GM13976 (cell line): ENCODE measurements at places on chromosomes 13 and 19.

DNA sequence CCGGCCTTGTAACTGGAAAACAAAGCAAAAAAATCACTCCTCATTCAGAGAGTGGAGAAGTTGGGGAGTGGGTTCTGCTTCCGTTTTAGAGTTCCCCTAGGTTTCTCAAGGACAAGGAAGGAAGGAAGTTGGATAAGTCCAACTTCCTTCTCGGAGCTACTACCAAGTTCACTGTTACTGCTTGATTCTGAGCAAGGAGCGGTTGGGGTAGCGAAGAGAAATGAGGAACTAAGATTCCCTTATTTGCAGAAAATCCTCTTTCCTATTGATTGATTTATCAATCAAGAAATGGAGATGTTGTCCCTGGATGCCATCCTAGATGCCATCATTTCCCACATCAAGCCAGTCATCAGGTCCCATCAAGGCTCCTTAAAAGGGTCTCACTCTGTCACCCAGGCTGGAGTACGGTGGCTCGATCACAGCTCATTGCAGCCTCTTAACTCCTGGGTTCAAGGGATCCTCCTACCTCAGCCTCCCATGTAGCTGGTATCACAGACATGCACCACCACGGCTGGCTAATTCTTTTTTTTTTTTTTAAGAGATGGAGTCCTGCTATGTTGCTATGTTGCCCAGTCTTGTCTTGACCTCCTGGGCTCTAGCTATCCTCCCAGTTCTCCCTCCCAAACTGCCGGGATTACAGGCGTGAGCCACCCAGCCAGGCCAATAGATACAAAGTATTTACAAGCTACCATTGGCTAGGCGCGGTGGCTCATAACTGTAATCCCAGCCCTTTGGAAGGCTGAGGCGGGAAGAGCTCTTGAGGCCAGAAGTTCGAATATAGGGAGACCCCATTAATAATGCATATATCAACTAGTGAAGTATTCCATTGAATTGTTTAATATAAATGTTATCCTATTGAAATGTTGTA lies 809 bp upstream of the B9D2 start:
- DNase-seq, result no peak

GRCh38 chr13:49622174-49622946 lies 5.9 kb upstream of the ARL11 start:
- DNase-seq, result no peak

GRCh38 chr19:45218426-45218825 lies 26.8 kb downstream of the EXOC3L2 start:
- peak; percentile 13 for DNase-seq

DNA sequence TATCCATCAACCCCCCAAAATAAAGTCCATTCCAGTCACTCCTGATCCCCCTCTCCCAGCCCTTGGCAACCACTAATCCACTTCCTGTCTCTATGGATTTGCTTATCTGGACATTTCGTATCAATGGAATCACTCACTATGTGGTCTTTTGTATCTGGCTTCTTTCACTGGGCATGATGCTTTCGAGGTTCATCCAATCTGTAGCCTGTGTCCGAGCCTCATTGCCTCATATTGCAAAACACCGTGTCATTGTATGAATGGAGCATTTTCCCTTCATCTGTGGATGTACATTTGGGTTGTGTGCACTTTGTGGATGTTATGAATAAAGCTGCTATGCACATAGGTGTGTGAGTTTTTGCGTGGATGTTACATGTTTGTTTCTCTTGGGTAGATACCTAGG lies 1.4 kb upstream of the FZR1 start:
- no peak for DNase-seq

DNA sequence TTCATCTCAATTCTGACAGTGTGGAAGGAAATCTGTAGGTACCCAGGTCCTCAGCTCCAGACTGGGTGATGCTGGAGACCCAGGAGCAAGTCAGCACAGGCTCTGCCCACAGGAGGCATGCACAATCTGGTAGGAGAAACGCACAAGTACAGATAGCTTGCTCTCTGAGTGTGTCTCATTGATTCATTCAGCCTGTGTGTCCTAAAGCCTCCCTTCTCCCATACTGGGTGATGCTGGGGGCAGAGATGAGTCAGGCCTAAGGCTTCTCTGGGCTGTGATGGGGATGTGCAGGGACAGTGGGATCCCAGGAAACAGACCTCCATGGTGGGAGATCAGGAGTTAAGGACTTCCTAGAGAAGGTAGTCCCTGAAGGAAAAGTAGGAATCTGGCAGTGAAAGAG lies 6.8 kb downstream of the ZNF526 start:
- DNase-seq, result no peak

- no peak for DNase-seq
Observed at GRCh38 chr19:55698256-55698655, 23.2 kb downstream of the EPN1 start.

GRCh38 chr19:49848938-49849337 lies 2.0 kb upstream of the PTOV1 start:
- no peak for DNase-seq

- no peak for DNase-seq
Observed at GRCh38 chr13:56187331-56187730, 953.4 kb upstream of the PRR20A start.

- no peak for DNase-seq
Observed at GRCh38 chr19:2554856-2555255, 78.9 kb downstream of the GADD45B start.

DNA sequence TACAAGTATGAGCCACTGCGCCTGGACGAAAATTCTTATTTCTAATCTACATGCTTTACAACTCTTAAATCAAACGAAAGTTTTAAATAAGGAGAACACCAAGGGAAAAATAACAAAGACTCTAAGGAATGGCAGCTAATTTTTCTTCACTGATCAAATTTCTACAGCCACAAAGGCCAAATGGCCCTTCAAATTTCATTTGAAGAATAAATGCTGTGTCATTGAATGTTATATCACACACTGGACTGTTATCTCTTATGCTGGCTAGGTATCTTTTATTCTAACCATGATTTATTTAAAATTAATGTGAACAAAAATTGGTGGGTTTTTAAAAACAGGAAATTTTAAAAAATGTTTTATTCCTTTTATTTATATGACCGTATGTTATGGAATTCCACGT lies 14.1 kb downstream of the SMAD9 start:
- no peak for DNase-seq

DNA sequence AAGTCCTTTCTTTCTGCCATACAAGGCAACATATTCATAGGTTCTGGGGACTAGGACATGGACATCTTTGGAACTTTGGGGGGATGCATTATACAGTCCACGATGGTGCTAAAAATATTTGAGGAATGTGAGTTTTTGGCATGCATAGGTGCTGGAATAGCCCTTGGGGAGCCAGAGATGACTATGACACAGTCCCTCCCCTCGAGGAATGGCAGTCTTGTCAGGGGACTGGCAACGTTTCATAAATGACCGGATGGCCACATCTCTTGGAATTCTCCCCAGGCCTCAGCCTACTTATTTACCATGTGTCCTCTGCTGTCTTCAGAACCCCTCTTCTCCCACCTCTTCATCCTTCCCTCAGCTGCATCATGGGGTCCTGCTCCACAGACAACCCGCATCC lies 13.6 kb downstream of the MEIOSIN start:
- no peak for DNase-seq

GRCh38 chr13:36288794-36289391 lies 8.7 kb downstream of the CCDC169 start:
- DNase-seq, result no peak

GRCh38 chr19:20279516-20279915 lies 112.5 kb downstream of the ZNF486 start:
- DNase-seq, result no peak

DNA sequence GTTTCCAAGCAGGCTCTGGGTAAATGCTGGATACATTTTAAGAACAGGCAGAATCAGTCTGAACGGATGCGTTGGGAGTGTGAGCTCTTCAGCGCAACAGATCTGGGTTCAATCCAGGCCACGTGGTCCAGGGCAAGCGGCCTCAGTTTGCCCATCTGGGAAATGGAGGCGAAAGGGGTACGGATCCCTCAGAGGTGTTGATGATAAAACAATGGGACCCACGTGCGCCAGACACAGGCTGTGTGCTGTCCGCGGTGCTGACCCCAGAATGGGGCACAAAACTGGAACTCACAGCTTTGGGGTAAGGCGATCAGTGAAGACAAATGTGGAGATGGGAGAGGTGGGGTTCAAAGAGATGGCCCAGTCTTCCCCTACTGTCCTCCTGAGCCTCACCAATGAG lies 13.1 kb upstream of the PDE4C start:
- no peak for DNase-seq

DNA sequence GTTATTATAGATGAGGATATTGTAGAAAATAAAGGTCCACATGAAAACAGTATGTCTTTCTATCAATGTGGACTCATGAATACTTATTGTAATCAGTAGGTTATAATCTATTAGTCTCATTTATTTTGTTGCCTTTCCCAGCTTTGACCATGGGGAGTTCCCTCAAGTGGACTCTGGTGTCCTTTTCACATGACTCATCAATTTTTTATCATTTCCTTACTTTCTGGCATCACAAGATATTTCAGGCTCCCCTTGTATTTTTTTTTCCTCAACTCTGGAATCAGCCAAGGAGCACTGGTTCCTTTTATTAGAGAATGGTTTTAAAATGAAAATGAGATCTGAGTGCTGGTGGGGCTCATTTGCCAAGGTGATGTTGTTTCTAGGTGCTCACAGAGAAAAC lies 63.4 kb upstream of the DIAPH3 start:
- DNase-seq, result no peak

DNA sequence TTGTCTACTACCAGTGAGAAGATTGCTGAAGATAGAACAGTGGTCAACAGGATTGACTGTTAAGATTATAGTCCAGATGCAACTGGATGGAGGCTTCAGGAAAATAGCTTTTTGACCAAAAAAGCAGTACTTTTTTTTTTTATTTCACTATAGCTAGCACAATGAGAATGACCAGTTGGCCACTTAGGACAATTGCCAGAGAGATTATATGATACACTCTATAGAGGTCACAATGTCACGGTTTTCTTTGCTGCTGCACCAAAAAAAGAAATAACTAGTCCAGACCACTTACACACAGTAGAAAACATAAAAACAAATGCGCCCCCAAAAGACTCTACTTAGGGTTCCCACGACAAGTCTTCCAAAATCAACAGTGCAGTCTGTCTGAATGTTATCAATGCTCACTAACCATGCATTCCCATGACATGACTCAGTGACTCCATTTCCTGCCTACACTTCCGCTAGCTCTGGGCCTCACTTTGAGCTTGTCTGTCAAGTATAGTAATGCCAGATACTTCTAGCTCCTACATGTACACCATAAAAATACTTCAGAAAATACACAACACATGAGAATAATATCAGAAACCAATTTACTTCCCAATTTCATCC lies 209.1 kb upstream of the STARD13 start:
- DNase-seq, result no peak

DNA sequence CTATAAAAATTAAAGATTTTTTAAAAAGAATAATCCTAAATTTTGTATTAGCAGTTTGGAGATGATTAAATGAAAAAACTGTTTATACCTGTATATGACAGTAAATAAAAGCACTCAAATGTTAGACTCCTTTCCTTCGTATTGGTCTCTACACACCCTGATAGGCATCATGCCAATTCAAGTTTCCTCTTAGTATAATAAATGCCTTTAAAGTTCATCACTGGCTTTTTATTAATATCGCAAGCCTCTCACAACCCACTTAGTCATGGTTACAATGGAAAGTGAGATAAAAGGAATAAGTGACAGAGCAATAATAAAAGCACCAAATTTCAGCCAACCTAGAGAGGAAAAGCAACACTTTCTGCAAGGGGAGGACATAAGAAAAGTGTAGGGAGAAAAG lies 102.2 kb downstream of the PIBF1 start:
- no peak for DNase-seq

GRCh38 chr13:25616674-25617073 lies 244.9 kb downstream of the ATP8A2 start:
- no peak for DNase-seq

GRCh38 chr13:112132142-112132541 lies 65.2 kb downstream of the SOX1 start:
- DNase-seq, result no peak
